Thoracic aorta (tissue), 2 donors: ENCODE measurements at places on chromosomes 5 and 9.

DNA sequence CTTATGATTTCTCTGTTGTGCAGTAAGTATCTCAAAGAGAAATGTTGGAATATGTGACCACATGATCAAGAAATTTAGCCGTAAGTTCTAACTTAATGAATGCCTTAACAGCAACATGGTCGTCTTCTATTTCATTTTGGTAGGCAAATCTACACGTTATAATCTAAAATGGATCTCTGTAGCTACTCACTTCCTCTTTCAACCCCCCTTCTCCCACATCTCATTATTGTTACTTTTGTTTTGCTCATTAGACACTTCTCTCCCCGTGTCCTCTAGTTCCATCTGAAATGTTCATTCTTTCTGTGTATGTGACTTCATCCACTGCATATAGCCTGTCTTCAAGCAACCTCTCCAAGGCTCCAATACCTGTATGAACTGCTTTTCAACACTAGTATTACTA is 27.1 kb upstream of the LPAR1 start:
- H3K27ac ChIP-seq: no peak overlapping the region
- H3K4me1 ChIP-seq: no peaks in the 10 kb centered on the region
- no peak overlapping the region for H3K4me3 ChIP-seq
- no peaks in the 10 kb centered on the region for H3K36me3 ChIP-seq

- no peaks in the 10 kb centered on the region for H3K27me3 ChIP-seq
- H3K4me3 ChIP-seq: no peak overlapping the region
Measured at GRCh38 chr9:96294159-96294545, 7.8 kb downstream of the HSD17B3 start.

- H3K4me3 ChIP-seq: no peak overlapping the region
- no peak for DNase-seq
Measured at GRCh38 chr5:93072831-93073459, 508.1 kb downstream of the NR2F1-AS1 start.

DNA sequence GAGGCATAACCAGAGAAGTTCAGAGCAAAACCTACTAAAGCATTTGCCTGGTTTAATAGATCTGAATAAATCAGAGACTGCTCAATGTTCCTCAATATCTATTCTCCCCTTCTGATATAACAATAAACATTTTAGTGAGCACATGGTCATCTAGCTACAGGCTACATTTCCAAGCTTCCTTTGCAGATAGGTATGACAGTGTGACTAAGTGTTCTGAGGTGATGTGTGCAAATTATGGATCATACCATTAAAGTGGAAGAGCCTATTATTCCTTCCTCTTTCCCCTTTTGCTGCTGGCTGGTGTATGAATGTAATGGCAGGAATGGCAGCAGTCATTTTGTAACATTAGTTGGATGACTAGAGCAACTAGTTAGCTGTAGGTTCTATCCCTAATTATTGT is 285.8 kb upstream of the RASA1 start:
- H3K4me1 ChIP-seq: no peaks in the 10 kb centered on the region
- H3K4me3 ChIP-seq: no peak overlapping the region
- H3K27me3 ChIP-seq: no peaks in the 10 kb centered on the region
- no peaks in the 10 kb centered on the region for H3K36me3 ChIP-seq
- H3K27ac ChIP-seq: no peak overlapping the region

- DNase-seq: no peak
- no peak overlapping the region for H3K4me3 ChIP-seq
- no peaks in the 10 kb centered on the region for H3K27me3 ChIP-seq
Measured at GRCh38 chr5:168646335-168646734, 67.2 kb upstream of the PANK3 start.
